ENCODE measurements at places on chromosomes 7 and 10. TPM values are rescaled to one million over a fixed set of nuclear protein-coding genes. Genes with fewer than 3 reads are reported as not detected.
A peak's percentile ranks its signal among the peaks of the same experiment; 100 is the strongest.

DNA sequence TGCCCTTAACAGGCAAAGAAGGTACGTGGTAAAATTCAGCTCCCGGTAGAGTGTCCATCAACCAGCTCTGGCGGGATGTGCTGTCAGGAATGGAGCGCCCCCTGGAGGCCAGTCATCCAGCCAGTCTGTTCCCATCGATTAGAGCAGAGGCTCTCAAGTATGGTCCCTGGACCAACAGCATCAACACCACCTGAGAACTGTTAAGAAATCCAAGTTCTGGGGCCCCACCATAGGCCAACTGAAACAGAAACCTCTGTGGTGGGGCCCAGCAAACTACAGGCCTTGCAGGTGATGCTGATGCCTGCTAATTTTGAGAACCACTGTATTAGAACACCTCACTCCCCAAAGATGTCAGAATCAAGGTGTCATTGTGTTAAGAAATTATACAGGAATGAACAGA lies 109.2 kb downstream of the DPY19L1 start:
- H3K27me3 ChIP-seq = no peaks in the 10 kb centered on the region
- H3K4me3 ChIP-seq = no peak overlapping the region
- no peak overlapping the region for H3K27ac ChIP-seq
- no peaks in the 10 kb centered on the region for H3K4me1 ChIP-seq
- H3K36me3 ChIP-seq = no peaks in the 10 kb centered on the region

GRCh38 chr7:5769571-5769970 lies 11.9 kb downstream of the RNF216 start:
- H3K4me1 ChIP-seq = peaks cover 7% of the 10 kb centered on the region
- H3K27me3 ChIP-seq = no peaks in the 10 kb centered on the region
- H3K27ac ChIP-seq = no peak overlapping the region
- no peak for DNase-seq
- no peak overlapping the region for H3K4me3 ChIP-seq
- H3K36me3 ChIP-seq = no peaks in the 10 kb centered on the region

DNA sequence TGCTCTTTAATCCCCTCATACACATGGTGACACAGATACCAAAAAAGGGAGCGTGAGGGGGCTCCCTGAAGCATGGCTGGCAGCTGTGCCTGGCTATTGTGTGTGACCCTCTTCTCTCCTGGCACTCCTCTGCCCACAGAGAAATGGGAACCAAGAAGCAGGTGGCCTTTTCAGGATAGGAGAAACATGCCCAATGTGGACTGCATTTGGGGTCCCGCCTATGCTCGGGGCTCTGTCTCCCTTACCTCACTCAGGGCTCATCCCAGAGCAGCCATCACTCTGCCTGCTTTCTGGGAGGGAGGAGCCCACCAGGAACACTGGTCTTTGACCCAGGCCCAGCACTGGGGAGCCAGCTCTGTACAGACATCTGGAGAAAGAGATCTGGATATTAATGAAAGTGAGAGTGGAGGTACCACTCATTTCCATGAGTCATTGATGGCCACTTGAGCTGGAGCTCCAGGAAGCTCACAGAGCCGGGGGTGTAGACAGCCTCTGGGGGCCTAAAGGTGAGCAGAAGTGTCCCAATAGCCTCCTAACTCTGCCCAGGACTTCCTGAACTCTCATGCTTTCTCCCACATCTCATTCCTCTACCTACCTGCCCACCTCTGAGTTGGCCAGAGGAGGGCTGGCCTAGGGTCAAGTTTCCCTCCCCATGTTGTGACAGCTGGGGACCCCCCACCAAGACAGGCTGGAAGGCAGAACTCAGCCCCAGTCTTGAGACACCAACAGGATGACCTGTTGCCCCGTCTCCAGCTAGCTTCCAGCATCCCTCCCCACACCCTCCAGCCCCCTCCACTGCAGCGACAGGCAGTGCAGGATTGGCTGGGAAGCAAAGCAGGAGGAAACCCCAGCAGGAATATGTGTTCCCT lies 42.6 kb downstream of the DRGX start:
- H3K4me1 ChIP-seq = no peaks in the 10 kb centered on the region
- no peak for DNase-seq
- no peaks in the 10 kb centered on the region for H3K36me3 ChIP-seq

- no peak overlapping the region for H3K4me3 ChIP-seq
- no peaks in the 10 kb centered on the region for H3K27me3 ChIP-seq
- DNase-seq = no peak
- no peaks in the 10 kb centered on the region for H3K36me3 ChIP-seq
- no peak overlapping the region for H3K27ac ChIP-seq
Measured at GRCh38 chr10:32922170-32922569, 35.9 kb downstream of the ITGB1 start.

DNA sequence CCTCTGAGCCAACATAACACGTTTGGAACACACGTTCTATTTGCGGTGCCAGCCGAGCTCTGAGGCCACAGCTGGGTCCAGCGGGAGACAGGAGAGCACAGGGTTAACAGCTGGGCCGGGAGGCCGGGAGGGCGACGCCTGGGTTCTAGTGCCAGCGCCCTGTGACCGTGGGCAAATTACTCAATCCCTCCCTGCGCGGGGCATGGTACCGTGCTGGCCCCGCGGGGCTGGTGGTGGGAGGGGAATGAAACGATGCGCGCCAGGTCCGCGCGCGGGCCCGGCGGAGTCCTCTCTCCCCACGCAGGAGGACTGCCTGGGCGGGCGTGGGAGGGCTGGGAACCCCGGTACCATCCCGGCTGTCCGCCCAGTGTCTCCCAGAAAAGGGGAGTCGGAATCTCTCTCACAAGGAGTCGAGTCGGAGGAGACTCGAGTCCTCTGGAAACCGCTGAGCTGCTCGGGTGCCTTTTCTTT lies 30.4 kb downstream of the LEP start:
- no peaks in the 10 kb centered on the region for H3K27me3 ChIP-seq
- peaks cover 12% of the 10 kb centered on the region for H3K4me1 ChIP-seq
- no peak overlapping the region for H3K27ac ChIP-seq
- no peak for DNase-seq
- peak overlapping the region; percentile 32 for H3K4me3 ChIP-seq

DNA sequence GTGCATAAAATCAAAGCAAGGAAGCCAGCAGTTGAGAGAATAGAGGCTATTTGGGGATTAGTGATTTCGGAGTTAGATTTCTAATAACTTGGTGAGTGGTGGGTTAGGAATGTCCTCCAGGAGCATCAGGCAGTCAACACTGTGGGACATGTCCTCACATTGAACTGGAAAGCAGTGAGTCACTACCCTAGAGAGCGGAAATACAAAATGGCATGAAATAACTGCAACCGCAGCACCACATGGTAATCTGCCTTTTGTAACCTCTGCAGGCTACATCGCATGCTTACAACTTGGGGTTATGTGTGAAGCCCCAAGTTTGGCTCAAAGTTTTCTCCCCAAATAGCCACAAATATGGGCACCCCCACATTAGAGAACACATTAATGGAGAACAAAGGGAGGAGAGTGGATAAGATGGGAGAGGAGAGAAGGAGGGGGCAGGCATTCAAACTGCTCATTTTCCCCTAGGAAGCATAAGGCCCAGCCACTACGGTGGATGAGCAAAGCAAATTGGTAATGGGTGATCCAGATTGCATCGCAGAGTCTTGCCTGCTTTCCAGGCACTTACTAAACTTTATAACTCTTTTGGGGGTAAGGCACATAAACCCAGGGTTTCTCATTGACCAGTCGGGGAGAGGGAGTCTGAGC lies 22.0 kb upstream of the SLF2 start:
- no peaks in the 10 kb centered on the region for H3K36me3 ChIP-seq
- no peaks in the 10 kb centered on the region for H3K27me3 ChIP-seq
- no peak overlapping the region for H3K27ac ChIP-seq

DNA sequence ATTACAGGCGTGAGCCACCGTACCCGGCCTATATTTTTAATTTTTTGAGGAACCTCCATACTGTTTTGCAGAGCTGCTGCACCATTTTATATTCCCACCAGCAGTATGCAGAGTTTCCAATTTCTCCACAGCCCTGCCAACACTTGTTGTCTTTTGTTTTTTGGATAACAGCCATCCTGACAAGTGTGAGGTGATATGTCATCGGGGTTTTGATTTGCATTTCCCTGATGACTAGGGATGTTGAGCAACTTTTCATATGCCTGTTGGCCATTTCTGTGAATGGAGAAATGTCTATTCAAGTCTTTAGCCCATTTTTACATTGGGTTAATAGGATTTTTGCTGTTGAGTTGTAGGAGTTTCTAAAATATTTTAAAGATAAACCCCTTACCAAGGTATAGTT lies 22.2 kb downstream of the ENTPD7 start:
- no peaks in the 10 kb centered on the region for H3K4me1 ChIP-seq
- DNase-seq = no peak
- H3K36me3 ChIP-seq = no peaks in the 10 kb centered on the region
- no peaks in the 10 kb centered on the region for H3K27me3 ChIP-seq

DNA sequence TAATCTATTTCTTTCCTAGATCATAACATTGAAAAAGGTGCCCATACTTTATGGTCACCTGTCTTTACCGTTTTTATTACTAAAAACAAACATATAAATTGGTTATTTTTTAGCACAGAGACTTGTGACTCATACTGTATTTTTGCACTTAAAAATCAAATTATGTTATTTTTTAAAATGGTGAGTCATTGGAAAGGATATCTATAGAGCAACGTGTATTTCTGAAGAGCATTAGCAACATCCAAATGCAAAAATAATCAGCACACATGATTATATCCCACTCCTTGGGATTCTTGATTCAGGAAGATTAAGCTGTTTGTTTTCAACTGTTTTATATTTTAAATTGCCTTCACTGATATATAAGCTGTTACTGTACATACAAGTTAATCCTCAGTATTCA lies 40.7 kb upstream of the FMC1 start:
- DNase-seq = no peak
- no peak overlapping the region for H3K4me3 ChIP-seq
- no peaks in the 10 kb centered on the region for H3K4me1 ChIP-seq
- no peaks in the 10 kb centered on the region for H3K27me3 ChIP-seq
- H3K36me3 ChIP-seq = no peaks in the 10 kb centered on the region

DNA sequence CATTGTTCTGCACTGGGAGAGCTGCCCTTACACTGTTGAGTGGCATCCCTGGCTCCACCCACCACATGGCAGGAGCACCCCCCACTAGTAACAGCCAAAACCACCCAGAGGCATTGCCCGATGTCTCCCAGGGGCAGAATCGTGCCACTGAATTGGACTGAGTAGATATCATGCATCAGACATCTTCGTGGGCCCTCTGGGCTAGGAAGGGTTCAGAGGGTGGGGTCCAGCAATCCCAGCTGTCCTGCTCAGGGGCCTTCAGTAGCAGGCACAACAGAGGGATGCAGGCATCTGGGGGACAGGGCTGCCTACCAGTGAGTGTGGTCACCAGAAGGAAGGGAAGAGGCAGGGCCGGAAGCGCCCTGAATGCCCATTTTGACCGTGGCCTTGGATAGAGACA lies 119.7 kb upstream of the PPP2R2D start:
- no peak overlapping the region for H3K27ac ChIP-seq
- DNase-seq = no peak
- no peaks in the 10 kb centered on the region for H3K36me3 ChIP-seq
- no peak overlapping the region for H3K4me3 ChIP-seq

DNA sequence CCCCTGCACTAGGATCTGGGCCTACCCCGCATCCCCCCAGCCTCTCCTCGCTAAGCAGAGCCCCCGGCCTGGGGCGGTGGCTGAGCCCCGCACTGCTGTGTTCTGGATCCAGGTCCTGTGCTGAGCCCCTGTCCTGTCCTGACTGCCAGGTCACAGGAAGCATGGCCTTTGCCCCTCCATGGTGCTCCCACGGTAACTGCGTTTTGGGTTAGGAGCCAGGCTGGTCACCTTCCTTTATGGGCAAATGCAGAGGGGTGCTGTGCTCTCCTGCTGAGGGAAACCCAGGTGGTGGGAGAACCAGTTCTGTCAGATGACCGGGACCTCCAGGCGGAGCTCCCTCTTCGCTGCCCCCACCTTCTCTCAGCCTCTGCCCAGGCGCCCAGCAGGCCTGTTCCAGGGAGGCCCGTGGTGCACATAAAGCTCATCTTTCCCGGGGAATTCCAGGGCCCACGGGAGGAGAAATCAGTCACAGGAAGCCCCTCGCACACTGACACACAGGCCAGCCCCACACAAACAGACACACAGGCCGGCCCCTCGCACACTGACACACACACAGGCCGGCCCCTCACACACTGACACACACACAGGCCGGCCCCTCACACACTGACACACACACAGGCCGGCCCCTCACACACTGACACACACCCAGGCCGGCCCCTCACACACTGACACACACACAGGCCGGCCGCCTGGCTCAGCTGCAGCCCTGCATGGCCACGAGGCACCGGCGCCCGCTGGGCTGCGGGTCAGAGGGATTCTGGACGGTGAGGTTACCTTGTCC lies 75.6 kb downstream of the CFAP46 start:
- H3K36me3 ChIP-seq = no peaks in the 10 kb centered on the region
- no peaks in the 10 kb centered on the region for H3K4me1 ChIP-seq
- no peak for DNase-seq
- no peak overlapping the region for H3K4me3 ChIP-seq
- H3K27me3 ChIP-seq = no peaks in the 10 kb centered on the region

DNA sequence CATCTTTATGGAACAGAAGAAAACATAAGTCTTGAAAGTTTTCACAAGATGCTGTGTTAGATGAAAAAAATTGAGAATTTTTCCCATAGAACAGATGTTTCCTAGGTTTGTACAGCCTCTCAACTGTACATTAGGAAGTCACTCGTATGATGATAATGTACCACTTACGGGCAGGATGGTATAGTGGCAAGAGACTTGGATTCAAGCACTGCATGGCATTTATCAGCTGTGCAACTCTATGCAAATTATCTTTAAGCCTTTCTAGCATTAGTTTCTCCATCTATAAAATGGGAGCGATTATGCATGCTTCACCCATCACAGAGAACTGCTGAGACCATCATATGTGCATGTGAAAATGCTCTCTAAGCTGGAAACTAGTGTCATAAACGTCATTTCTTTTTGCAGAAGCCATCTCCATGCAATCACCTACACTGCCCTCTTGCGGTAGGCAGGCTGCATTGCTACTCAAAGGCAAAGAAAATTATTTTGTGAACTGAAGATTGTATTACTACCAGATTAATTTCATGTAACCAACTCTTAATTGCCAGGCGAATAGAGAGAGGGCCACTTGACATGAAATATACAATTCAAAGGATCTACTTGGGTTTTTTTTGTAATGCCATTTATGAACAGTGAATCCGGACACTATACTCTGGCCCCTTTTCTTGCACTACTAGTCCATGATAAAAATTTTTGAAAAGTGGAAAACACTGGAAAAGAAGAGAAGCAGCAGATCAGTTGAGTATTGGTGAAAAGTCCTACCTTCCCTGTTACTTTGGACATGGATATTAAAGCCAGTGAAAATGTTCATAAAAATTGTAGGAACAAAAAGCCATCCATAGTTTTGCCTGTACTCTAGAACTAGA lies 102.3 kb downstream of the JAZF1 start:
- DNase-seq = no peak
- no peak overlapping the region for H3K4me3 ChIP-seq
- H3K36me3 ChIP-seq = no peaks in the 10 kb centered on the region
- no peak overlapping the region for H3K27ac ChIP-seq
- H3K4me1 ChIP-seq = peaks cover 46% of the 10 kb centered on the region

GRCh38 chr7:130415006-130415405 lies 25.8 kb downstream of the CEP41 start:
- H3K4me3 ChIP-seq = no peak overlapping the region
- H3K27me3 ChIP-seq = no peaks in the 10 kb centered on the region
- H3K4me1 ChIP-seq = peaks cover 23% of the 10 kb centered on the region
- DNase-seq = no peak
- no peaks in the 10 kb centered on the region for H3K36me3 ChIP-seq

- no peak overlapping the region for H3K27ac ChIP-seq
- DNase-seq = no peak
- H3K4me1 ChIP-seq = peaks cover 9% of the 10 kb centered on the region
- no peaks in the 10 kb centered on the region for H3K27me3 ChIP-seq
- no peak overlapping the region for H3K4me3 ChIP-seq
- no peaks in the 10 kb centered on the region for H3K36me3 ChIP-seq
Measured at GRCh38 chr7:27237735-27238334, 4.8 kb upstream of the EVX1 start.

The HACD1 gene
- polyA plus RNA-seq = 14.0 TPM

The HPSE2 gene
- 4.1 TPM for polyA plus RNA-seq

The HOXA10 gene
- polyA plus RNA-seq = 1.6 TPM

The GPR26 gene
- 0.15 TPM for polyA plus RNA-seq

Measured in testis (tissue), 5 donors.